ENCODE measurements at places on chromosomes 3 and 15. TPM values are rescaled to one million over a fixed set of nuclear protein-coding genes. Genes with fewer than 3 reads are reported as not detected.

Gene LMOD3
- total RNA-seq, result not detected

Gene TRIM42
- not detected for total RNA-seq

Gene RARRES1
- total RNA-seq, result 14.9 TPM

Gene RBP2
- not detected for total RNA-seq

Gene ESYT3
- 0.80 TPM for total RNA-seq

GRCh38 chr15:88426304-88426703 is 40.9 kb downstream of the MRPL46 start:
- ATAC-seq, result no peak

- no peak for ATAC-seq
Observed at GRCh38 chr3:139975594-139976365, 40.8 kb downstream of the CLSTN2 start.

- no peak for ATAC-seq
Observed at GRCh38 chr3:149610351-149611105, 47.3 kb downstream of the WWTR1 start.

DNA sequence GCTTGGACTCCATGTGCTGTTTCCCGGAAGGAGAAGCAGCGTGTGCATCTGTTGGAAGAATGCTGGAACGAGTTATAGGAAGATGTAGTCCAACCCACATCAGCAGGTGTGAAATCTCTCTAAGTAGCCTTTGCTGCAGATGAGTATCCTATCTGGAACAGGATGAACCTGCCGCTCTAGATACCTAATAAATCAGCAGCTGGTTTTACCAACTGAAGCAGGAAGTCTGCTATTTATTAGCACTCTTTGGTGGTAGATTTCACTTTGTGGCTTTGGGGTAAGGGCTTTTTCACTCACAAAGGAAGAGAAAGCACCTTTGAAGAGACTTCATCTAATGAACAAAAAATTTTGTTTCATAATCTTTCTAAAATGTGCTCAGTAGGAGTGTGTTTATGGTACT is 66.4 kb downstream of the DCUN1D1 start:
- ATAC-seq, result peak; percentile 83

DNA sequence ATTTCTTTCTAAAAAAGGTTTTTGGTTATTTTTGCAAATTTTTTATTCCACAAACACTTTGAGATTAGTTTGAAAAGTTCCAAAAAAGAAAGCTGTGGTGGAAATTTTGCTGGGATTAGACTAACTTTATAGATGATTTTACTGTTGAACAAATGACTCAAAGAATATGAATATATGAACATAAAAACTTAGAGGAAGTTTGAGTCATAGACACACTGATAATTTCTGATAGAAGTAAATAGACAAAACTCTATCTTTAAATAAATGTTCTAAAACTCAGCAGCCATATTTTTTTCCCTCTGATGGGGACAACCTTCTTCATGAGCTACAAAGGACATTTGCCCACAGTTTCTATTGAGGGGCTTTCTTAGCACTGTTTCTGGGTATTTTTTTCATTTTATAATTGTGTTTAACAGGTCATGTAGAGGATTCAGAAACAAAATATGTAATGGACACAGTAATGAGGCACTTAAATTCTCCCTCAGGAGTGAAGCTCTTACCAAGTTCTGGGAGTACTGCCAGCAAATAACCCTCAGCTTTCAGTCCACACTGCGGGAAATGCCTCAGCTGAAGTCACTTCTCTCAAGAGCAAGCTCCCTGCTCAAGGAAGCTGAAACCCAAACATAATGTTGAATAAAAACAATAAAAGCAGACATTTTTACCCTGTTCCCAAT is 157.6 kb downstream of the NFKBIZ start:
- no peak for ATAC-seq

GRCh38 chr3:165859061-165859460 is 21.8 kb upstream of the BCHE start:
- no peak for ATAC-seq

GRCh38 chr3:126208606-126209256 is 28.3 kb upstream of the ALDH1L1 start:
- ATAC-seq, result peak; percentile 91

Data from esophagus mucosa (tissue), 1 donor.